HT-29 (cell line): ENCODE measurements at places on chromosomes 5 and 9.

GRCh38 chr5:118791926-118792734 is 196.2 kb downstream of the DTWD2 start:
- DNase-seq: peak; percentile 73

DNA sequence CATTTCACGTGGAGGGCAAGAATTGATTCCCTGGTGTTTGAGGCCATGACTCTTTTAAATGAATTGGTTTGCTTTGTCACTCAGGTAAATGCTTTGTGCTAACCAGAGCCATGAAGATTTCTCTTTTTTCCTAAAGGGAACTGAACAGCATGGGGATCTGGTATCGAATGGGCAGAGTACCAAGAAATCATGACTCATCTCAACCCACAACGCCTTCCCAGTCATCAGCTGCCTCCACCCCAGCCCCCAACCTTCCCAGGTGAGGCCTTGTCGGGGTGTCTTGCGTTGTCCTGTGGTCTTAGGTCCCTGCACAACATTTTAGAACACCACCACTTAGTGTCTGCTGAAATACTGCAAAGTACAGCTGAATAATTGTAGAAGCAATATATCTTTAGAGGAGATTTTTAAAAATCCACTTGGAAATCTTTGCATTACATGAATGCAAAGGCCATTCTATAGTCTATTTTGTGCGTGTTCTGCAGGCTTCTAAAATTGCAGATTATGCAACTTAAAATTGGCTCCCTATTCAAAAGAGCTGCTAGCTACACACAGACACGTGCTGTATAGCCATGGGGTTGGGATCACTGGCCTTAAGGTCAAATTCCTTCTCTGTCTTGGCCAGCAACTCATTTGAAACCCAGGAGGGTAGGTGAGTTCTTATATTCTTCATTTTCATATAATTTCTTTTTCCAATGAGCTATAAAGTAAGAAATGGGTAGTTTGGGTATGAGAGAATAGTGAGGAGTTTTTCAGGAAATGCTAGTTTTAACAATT is 69.0 kb downstream of the MVB12B start:
- peak; percentile 4 for DNase-seq

DNA sequence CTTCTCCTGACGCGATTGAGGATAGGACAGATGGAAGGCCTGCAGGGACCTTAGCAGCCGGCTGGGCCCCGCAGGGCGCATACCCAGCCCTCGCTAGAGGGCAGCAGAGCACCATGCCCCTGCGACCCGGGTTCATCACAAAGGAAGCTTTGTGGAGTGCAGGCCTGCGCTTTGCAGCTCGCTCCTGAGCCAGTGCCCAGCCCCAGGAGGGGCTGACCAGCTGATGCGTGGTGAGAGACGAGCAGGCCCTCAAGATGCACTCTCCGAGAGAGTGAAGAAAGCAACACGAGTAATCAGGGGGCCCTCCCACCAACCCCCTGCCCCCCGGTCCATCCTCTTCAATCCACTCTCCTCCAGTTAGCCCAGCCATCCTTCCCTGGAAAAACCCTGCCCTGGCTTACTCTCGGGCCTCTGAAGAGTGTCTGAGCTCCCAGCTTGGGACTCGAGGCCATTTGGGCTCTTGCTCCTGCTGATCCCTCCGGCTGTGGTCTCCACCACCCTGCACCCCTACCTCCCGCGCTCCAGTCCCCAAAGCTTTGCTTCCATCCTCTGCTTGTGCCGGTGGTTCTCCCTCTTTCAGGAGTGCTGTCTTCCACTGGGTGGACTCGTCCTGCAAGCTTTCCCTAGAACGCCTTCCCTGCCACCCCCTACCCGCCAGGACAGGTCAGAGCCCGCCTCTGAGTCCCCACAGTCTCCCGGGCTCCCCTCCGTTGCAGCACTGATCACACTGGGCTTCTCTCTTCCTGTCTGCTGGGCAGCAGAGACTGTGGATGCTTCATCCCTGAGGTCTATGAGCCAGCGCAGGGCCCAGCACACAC is 9.1 kb upstream of the KIF12 start:
- DNase-seq: peak; percentile 92

GRCh38 chr5:133220851-133221674 is 169.2 kb downstream of the HSPA4 start:
- DNase-seq: no peak

DNA sequence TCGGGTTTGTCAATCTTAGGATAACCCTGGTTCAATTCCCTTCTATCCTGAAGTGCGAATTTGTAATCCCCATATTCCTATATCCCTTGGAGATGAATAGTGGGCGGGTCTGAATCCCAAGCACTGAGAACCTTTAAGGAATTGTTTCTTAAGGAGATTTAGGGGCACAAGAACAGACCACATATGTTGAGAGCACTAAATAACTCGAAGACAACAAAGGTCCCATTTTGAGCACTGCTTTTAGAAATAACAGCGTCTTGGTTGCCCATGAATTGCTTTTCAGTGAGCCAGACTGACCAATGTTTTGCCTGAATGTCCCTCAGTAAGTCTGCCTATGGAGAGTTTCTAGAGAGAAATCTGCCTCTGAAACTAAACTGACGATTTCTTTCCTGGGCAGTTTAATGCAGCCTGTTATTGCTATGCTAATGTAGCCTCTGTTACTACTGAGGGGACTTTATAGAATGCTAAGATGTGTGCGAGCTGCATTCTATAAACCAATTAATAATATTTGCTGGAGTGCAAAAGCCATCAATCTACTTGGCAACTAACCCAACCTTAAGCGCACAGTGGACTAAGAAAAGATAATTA is 445.0 kb upstream of the DMAC1 start:
- no peak for DNase-seq

DNA sequence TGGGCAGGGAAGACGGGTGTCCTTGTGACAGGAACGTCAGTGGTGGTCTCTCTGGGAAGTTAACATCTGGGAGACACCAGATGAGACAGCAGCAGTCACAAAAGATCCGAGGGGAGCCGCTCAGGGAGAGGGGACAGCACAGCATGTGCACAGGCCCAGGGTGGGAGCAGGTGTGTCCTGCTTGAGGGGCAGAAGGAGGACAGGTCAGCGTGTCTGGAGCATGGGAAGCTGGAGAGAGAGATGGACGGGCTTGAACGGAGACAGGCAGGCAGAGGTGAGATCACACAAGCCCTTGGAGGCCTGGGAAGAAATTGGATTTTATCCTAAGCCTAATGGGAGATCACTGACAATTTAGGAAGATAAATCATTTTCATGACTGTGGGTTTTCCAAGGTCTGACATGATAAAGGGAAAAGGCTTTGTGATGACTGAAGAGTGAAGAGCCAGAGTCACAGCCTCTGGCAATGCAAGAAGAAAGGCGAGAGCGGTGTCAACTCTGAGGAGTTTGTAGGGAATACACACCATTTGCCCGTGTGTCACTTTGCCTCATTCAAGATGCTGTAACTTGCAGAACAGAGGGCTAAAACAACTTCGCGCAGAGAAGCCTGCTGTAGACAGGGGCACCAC is 88.3 kb downstream of the FSTL4 start:
- no peak for DNase-seq

GRCh38 chr9:105053209-105053652 is 125.3 kb upstream of the ABCA1 start:
- DNase-seq: no peak

- DNase-seq: no peak
Observed at GRCh38 chr5:7250004-7250403, 145.9 kb upstream of the ADCY2 start.

- peak; percentile 61 for DNase-seq
Observed at GRCh38 chr9:87501806-87502205, 4.1 kb downstream of the DAPK1 start.

GRCh38 chr9:36815023-36815422 is 219.0 kb downstream of the PAX5 start:
- DNase-seq: no peak

DNA sequence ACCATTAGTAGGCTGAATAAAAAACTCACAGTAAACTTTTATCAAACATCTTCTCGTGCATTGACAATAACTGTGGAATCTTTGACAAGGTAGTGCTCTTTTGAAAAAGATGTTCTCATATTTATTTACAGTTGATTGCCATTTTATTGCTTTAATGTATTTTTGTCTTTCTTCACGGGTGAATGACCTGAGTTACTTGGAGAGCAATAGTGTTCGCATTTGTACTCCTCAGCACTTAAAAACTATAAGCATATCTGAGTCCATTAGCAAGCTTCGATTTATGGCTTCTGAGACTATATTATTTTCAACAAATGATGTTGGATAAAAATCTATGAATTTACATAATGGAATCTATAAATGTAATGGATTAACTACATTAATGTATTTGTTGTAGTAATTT is 1012.3 kb downstream of the CDH9 start:
- no peak for DNase-seq

DNA sequence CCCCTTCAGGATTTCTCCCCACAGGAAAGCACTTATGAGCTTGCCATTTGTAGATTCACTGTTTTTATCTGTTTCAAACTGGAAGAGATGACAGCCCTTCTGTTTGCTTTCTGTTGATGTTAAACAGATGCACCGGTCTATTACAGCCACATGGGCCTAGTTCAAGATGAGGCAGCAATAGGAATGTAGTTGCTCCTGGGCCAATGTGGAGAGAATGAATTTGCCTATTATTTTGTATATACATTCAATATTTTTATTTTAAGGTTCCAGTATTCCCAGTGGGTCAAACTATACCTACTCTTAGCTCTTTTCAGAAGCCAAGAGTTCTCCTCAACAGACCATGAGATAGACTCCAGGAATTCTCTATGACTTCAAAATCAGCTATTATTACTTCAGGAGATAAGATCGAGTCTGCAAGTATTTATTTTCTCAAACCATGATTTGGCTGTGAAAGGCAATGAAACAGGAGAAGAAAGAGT is 461.6 kb downstream of the RASEF start:
- DNase-seq: no peak

- DNase-seq: no peak
Observed at GRCh38 chr9:135146766-135147473, 59.5 kb downstream of the OLFM1 start.

GRCh38 chr5:102737805-102738469 is 17.2 kb upstream of the PAM start:
- no peak for DNase-seq

GRCh38 chr9:135065151-135065550 is 22.3 kb upstream of the OLFM1 start:
- DNase-seq: no peak
